Skin of body (tissue), 3 donors: ENCODE measurements at places on chromosomes 3 and 15. TPM values are rescaled to one million over a fixed set of nuclear protein-coding genes. Genes with fewer than 3 reads are reported as not detected.

DNA sequence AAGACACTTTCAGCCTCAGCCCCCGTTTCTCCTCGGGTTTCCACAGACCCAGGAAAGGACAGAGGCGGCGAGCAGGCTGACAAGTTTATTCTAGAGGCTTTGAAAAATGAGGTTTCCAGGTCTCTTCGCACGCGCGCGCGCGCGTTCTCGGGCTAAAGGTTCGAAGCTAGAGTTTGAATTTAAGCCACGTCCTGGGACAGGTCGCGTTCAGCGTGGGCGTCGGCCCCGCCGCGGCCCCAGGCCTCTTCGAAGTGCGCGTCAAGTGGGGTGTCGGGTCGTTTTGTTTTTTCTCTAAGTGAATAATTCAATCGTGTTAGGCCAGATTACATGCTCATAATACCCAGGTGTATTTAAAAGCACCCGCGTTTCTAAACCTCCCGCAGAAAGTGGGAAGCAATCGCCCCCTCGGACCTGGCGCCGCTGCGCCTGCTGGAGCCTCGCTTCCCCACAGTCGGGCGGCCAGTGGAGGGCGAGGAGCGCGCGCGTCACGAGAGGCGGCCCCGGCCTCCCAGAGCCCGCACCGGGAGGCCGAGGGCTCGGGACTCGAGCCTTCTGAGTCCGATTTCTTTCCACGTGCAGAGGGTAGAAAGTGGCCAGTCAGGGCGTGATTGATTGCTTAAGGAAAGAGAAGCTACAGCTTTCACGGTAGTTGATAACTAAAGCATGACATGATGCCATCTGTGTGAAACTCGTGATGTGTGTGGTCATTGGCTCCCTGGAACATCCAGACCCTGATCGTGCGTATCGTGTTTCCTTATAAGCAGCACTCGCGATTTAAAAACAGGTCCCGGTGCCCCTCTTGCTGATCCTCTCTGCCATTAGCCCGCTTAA lies 15.8 kb upstream of the SOX2 start:
- DNase-seq: no peak

DNA sequence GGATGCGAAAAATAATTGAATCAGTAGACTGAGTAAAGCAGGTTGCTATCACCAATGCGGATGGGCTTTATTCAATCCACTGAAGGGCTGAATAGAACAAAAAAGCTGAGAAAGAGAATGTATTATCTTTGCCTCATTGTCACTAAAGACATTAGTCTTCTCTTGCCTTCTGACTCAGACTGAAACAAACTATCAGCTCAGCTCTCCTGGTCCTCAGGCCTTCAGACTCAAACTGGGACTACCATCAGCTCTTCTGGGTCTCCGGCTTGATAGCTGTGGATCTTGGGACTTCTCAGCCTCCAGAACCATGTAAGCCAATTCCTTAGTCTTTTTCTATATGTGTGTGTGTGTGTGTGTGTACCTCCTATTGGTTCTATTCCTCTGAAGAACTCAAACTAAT lies 12.6 kb downstream of the IFT57 start:
- DNase-seq: no peak

- no peak for DNase-seq
These were observed 55.1 kb downstream of the GPR160 start for GRCh38 chr3:170092907-170093306.

DNA sequence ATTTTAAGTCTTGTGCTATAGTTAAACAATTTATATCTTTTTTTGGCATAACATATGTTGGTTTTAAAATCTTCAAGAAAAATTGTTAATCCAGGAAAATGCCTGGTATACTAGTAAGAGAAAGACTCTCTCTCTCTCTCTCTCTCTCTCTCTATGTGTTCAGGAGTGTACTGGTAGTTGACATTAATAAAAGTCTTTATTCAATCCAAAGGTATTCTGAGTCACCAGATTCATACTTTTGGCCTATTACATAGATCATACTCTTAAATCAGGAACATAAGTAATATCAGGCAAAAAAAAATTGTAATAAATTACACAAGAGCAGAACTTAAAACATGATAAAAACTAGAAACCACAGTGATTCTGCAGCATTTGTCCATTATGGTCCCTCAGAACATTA lies 70.2 kb downstream of the TFG start:
- no peak for DNase-seq

DNA sequence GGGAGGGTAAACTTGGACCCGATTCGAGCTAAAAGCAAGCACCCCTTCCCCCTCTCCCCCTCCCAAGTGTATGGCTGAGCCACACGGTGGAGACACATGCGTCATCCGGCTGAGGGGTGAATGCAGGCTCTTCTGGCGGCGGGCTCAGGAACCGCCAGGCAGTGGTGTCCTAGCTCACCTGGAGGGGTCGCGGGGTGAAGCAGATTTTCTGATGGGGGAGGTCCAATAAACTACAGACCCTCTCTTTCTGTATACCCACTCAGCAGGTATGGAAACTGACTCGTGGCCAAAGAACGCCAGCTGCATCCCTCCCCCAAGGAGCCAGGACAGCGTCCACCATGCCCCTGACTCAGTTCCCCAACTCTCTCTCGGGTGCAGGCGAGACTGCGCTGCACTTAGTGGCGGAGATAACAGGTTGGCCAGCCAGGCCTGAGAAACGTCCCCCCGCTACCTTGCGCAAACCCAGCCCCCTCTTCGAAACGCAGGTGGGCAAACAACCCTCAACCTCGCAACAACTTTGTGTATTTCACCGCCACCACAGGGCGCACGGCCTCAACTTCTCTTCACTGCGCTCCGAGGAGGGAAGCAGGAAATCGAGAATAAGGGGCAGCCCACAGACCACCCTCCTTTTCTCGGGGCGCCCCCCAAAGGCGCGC lies 1.3 kb downstream of the MAGI1 start:
- no peak for DNase-seq

GRCh38 chr15:69298697-69299441 lies at the start of gene PAQR5:
Gene PAQR5, plus strand, starts transcription at chr15:69298912. Its CDS starts 61,169 bp downstream, at chr15:69360081.
- no peak for DNase-seq

DNA sequence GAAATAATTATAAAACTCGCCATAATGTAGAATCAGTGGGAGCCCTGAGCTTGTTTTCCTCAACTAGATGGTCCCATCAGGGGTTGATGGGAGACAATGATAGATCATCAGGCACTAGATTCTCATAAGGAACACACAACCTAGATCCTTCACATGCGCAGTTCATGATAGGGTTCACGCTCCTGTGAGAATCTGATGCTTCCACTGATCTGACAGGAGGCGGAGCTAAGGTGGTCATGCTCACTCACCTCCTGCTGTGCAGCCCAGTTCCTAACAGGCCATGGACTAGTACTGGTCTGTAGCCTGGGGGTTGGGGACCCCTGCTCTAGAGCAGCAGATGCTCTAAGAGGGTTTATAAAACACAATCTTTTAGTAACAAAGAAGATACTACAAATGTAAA lies 183.6 kb downstream of the ANXA2 start:
- no peak for DNase-seq

DNA sequence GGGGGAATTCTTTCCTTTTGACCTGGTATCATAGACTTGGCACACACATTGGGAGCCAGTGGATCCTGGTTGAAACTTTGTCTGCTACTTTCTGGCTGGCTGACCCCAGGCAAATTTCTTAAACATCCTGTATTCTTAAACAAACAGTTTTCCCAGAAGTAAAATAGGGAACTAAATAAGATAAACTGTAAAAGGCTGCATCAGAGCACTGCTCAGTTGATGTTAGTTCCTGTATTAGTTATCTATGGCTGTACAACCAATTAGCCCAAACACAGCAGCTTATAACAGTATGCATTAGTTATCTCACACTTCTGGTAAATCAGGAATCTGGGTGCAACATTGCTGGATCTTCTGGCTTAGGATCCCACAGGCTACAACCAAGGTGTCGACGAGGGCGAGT lies 73.1 kb upstream of the SLCO3A1 start:
- no peak for DNase-seq

DNA sequence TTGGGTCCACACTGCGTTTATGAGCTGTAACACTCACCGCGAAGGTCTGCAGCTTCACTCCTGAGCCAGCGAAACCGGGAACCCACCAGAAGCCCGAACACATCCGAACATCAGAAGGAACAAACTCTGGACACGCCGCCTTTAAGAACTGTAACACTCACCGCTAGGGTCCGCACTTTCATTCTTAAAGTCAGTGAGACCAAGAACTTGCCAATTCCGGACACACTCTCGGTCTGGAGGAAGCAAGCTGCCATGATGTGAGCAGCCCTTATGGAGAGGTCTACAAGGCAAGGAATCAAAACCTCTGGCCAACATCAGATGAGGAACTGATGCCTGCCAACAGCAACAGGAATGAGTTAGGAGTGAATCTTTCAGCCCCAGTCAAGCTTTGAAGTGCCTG lies 62.9 kb downstream of the SLC28A2 start:
- DNase-seq: no peak

DNA sequence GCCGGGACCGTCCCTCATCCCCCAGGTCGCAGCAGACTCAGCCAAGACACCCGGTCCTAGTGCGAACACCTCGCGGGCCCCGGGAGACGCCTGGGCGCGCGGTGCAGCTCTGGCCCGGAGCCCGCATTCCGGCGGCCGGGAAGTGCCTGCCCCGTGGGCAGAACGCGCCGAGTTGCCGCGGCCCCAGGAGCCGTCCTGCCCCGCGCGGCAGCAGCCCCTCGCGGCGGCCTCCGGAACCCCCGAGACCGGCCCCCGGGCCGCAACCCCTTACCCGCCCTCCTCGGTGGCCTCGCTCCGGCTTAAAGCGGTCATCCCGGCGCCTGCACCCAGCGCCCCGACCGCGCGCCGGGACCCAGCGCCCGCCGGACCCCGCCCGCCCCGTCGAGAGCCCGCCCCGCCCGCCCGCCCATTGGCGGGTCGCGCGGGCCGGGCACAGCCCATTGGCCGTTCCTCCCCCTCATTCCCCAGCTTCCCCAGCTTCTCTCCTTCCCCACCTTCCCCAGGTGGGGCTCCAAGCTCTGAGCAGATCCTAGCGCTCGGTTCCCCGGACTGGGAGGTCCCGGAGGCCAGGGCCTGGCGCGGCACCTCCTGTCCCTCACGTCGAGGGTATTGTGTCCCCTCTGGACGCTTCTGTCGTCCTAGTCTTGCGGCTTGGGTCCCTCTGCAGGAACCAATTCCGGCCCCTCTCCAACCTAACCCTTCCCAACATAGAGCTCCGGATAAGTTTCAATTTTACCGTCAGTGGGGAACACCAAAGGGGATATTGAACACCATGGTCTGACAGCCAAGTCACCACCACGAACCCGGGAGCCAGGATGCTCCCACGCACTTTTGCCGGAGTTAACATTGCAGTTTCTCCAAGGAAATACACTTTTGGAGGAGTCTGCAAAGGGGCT lies at the start of gene GRAMD2A:
Gene GRAMD2A (minus strand): TSS at position 328 of the 896 bp plus-strand sequence.
- no peak for DNase-seq

GRCh38 chr3:21259896-21260295 lies 491.1 kb downstream of the ZNF385D start:
- DNase-seq: peak; percentile 42

DNA sequence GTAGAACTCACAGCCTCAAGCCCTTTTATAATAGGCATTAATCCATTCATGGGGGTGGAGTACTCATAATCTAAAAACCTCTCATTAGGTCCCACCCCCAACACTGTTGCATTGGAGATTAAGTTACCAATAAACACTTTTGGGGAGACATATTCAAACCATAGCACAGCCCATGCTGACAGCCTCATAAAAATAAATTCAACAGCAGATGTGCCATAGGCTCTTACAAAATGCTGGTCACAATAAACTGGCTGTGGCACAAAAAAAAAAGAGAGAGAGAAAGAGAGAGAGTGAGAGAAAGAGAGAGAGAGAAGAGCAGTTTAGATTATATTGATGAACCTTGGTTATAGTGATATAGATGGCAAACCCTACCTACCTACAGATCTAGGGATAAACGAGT lies 1000.9 kb downstream of the TUSC7 start:
- no peak for DNase-seq

- DNase-seq: peak; percentile 7
These were observed 88.7 kb downstream of the GABRG3 start for GRCh38 chr15:27059610-27060202.

GRCh38 chr3:99551520-99551919 lies 86.9 kb upstream of the COL8A1 start:
- DNase-seq: no peak

DNA sequence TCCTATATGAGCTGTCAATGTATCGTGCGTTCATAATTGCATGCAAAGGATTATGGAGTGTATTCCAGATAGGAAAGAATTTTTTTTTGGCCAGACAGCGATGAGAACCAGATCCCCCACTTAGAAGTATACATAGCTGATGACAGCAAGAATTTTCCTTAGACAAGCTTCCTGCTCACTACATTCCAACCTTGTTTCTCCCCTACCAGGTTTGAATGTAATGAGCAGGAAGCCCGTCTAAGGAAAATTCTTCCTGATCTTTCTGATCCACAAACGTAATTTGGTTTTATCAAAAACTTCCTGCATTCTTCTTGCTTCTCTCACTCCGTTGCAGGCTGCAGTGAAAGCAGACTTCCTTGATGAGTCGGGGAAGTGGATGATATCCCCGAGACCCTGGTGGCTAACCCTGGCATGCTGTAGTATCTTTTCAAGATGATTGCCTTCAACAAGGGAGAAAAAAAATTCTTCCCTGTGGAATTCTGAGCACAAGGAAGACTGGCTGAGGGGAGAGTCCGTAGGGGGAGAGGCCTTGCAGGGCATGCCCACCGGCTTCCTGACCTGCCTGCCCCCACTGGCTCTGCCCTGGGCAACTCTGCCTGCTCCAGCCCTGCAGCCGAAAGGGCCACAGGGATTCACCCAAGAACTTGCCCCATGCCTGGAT lies 243.1 kb downstream of the TLE3 start:
- DNase-seq: peak; percentile 60

DNA sequence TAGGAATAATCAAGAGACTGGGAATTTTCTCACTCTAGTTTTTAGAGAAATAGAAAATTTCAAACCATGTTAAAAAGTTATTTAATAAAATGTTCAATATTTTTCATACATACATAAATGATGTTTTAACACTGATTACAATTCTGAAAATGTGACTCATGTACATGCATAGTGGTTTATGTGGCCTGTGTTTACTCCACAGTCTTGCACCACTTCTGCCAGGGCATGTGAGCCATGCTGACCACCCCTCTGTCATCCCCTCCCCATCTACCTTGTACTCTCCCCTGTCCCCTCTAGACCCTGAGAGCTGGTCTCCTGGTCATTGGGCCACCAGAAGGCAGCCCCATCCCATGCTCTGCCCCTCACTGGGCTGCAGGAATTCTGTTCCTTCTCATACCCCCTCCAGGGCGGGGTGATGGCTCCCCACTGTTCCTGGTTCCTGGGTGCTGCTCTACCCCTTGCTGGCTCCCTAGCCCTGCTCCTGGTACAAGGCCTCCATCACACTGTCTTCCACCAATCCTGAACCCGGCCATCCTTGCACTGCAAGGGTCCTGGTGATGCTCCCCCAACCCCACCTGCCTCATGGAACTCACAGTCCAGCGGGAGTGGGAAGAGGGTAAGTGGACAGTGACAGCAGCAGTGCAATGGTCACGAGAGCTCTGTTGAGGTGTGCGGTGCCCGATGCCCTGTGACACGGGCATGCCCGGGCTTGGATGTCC lies 24.2 kb upstream of the SLC41A3 start:
- no peak for DNase-seq

GRCh38 chr15:64035525-64035924 lies 10.8 kb downstream of the DAPK2 start:
- DNase-seq: no peak

- no peak for DNase-seq
These were observed 86.0 kb downstream of the HCN4 start for GRCh38 chr15:73282567-73283365.

The ACOX2 gene
- total RNA-seq: 15.8 TPM

The SNAP23 gene
- 58.8 TPM for total RNA-seq

The CCR2 gene
- 2.9 TPM for total RNA-seq

The GTF2E1 gene
- 12.7 TPM for total RNA-seq

The PDE12 gene
- total RNA-seq: 8.8 TPM

The GOLGA8S gene
- 0.10 TPM for total RNA-seq

The SPTSSB gene
- total RNA-seq: 29.6 TPM

The LMAN1L gene
- 0.20 TPM for total RNA-seq

The MUC4 gene
- total RNA-seq: 0.30 TPM

The CPLX3 gene
- total RNA-seq: 0.20 TPM
